ENCODE measurements at places on chromosomes 7 and 10. TPM values are rescaled to one million over a fixed set of nuclear protein-coding genes. Genes with fewer than 3 reads are reported as not detected.

DNA sequence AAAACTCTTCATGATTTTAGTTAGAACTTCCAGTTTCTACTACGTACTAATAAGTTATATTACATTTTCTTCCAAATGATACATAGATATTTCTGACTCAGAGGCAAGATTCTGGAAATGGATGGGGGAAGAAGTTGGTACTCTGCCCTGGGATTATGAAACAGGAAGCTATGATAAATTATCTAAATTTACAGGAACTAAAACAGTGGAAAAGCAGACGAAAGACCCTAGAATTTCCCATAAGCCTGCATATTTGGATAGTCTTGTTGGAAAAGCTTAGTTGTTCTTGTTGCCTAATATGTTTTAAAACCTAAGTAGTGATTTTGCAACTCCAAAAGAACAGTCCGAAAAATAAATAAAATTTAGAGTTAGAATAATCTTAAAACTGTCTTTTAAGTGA lies 21.8 kb downstream of the CFAP69 start:
- no peak for DNase-seq

DNA sequence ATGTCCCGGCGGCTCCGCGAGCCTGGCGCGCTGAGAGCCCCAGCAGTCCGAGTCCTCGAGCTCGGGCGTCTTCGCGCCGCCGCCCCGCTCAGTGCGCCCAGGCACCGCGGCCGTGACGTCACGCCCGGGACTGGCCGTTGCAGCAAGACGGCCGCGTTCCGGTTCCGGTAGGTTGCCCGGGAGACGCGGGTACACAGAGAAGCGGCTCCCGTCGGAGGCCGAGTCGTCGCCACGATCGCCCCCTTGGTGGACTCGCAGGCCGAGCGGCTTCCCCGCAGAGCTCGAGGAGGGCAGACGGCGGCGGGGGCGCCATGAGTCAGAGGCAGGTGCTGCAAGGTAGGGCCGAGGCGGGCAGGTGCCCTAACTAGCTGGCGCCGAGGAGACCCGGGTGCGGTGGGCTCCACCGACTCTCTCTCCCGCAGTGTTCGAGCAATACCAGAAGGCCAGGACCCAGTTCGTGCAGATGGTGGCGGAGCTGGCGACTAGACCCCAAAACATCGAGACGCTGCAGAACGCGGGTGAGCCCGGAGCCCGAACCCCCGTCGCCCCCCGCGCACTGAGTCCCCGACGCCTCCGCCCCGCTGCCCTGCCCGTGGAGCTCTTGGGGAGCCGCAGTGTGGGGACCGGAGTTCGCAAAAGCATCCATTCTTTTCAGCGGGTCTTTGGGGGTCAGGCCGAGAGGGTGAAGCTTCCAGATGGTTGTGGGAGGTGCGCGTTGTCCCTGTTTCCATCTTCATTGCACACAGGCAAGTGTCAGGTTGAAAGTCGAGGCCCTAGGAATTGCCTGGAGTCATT lies at the start of gene SPAG6:
Gene SPAG6 (plus strand): TSS at position 196 of the 795 bp plus-strand sequence. CDS start 116 bp downstream, at position 312.
- no peak for DNase-seq

DNA sequence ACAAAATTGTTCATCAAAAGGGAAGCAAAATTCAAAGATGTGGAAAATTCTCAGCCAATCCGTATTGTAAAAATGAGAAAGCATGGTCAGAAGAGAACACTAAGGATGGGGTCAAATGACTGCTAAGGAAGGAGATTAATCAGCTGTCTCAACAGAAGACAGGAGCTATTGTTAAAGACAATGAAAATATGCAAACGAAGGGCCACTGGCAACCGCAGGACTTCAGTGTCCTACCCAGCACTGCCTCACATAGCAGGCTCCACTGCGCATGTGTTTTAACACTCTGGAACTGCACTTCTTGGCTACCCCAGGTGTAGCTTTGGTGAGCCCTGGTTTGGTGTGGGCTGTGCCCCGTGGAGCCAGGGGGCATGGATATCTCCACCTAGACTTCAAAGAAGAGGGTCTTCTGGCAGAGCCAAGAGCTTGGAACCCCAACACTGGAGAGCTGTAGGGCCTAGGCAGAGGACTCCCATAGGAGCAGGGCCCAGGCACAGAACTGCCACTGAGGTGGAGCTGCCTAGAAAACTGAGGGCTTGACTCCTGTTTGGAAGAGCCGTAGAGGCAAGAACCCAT lies 176.2 kb upstream of the GDF10 start:
- no peak for DNase-seq

- DNase-seq: no peak
These were observed 162.9 kb downstream of the EGFR start for GRCh38 chr7:55181762-55182161.

- no peak for DNase-seq
These were observed 181.3 kb downstream of the WDR11 start for GRCh38 chr10:121032460-121032859.

DNA sequence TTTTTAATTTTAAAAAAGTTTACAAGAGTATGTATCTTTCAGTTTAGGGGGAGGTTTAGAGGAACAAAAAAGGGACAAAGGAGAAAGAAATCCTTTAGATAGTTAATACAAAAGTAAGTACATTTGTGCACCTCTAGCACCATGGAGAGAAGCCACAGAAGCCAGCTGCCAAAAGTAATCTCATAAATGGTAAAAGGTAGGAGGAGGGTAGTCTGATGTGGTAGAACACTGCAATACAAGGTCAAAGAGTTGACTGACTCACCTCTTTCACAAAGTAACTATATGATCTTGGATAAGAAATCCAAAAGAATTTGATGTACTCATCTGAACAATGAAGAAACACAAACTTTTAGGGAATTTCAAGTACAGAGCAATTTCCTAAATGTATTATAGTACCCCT lies 68.1 kb downstream of the CNOT4 start:
- DNase-seq: no peak

DNA sequence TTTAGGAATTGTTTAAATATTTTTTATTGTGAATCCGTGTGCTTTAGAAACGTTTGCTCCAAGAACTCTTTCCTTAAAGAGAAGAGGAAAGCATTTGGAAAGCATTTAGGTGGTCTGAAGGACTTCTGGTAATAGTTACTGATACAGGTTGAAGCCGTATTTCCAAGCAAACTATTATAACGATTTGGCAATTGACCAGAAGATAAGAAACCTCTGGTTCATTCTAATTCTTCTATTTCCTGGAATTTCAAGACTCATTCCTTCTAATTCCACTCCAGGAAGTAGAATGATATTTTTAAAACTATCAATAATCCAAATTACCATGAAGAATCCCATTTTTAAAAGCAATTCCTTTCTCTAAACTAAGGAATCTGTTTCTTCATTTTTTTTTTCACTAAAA lies 158.9 kb upstream of the AGR3 start:
- no peak for DNase-seq

GRCh38 chr10:6621536-6621935 lies 41.5 kb upstream of the PRKCQ start:
- DNase-seq: no peak

- DNase-seq: peak; percentile 40
These were observed 57.0 kb upstream of the GLCCI1 start for GRCh38 chr7:7911369-7912123.

ABCB4 gene
- 1.9 TPM for polyA plus RNA-seq

FAM131B gene
- polyA plus RNA-seq: 2.0 TPM

PROSER2 gene
- polyA plus RNA-seq: 1.2 TPM

Data from BJ (cell line).